ENCODE measurements at places on chromosomes 6 and 20. TPM values are rescaled to one million over a fixed set of nuclear protein-coding genes. Genes with fewer than 3 reads are reported as not detected.

DNA sequence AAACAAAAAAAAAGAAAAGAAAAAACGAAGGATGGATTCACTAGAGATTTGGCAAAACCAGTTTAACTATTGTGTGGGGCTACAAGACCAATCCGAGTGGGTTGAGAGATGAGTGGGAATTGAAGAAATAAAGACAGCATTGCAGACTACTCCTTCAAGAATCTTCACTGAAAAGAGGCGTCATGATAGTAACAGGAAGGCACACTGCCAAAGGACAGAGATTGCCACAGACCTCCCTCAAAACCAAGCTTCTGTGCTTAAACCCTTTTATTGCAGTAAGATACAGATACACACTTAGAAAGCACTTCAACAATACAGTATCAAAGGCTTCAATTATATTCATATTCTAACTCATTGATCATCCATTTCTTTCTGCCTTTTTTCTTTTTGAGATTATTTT, 103.9 kb downstream of the IPCEF1 start:
- no peak overlapping the region for H3K4me3 ChIP-seq
- no peak overlapping the region for H3K27ac ChIP-seq
- H3K27me3 ChIP-seq, result no peaks in the 10 kb centered on the region

- H3K36me3 ChIP-seq, result no peaks in the 10 kb centered on the region
- DNase-seq, result no peak
- H3K4me3 ChIP-seq, result no peak overlapping the region
- H3K27me3 ChIP-seq, result no peaks in the 10 kb centered on the region
- H3K4me1 ChIP-seq, result no peaks in the 10 kb centered on the region
Observed at GRCh38 chr6:157376706-157377230, 4.2 kb upstream of the ZDHHC14 start.

DNA sequence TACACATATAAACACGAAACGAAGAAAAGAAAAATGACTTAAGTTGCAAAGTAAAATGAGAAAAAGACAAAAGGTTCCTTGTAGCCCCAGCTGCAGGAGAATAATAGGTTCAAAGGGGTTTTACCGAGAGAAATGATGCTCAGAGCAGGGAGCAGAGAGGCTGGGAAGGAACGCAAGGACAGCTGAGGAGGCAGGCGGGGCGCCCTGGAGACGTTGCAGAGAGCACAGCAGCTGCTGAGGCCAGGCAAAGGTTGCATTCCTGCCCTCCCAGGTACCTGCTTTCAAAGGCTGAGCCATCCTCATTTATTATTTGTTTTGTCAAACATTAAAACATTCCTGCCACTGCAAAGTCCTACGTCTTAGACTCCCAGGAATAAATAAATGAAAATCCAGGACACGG, 16.2 kb upstream of the VAPB start:
- H3K27ac ChIP-seq, result no peak overlapping the region
- no peaks in the 10 kb centered on the region for H3K4me1 ChIP-seq
- peaks cover under 1% of the 10 kb centered on the region for H3K36me3 ChIP-seq
- no peak overlapping the region for H3K4me3 ChIP-seq

DNA sequence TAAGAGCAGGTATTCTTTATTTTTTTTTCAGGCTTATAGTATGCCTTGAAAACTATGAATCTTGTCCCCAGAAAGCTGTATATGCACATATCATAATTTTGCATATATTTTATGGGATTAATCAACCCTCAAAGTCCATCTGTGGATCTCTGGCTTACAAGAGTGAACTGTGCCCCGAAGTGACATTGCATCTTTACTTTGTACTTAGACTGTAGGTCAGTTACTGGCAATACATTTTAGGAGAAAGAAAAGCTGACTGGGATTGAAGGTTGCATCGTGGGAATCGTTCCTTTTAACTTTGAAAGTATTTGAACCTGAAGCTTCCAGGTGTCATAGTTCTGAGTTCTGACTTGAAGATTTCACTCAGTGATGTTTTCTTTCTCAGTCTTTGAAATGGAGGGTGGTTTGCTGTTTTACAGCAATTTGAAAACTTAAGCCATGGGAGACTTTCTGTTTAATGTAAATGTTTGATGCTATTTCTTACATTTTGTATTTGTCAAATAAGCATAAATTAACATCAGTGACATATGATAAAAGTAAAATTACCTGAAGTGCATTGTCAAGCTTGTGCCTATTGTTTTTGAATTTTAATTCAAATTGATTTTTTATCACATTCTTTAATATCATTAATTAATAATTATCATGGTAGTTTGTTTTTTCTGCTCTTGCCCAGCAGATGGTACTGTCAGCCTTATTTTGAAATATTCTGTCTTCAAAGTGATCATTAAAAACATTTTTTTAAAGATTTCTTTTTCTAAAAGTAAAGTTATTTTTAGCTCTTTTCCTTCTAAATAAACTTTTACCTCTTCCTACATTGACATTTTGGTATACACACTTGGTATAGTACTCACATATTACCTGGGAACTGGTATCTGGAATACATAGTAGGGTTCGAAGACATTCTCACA, 29.0 kb downstream of the L3MBTL3 start:
- DNase-seq, result no peak
- no peaks in the 10 kb centered on the region for H3K4me1 ChIP-seq
- H3K36me3 ChIP-seq, result peaks cover 25% of the 10 kb centered on the region
- no peak overlapping the region for H3K4me3 ChIP-seq
- H3K27ac ChIP-seq, result no peak overlapping the region

- DNase-seq, result no peak
- no peaks in the 10 kb centered on the region for H3K4me1 ChIP-seq
- no peak overlapping the region for H3K27ac ChIP-seq
- no peaks in the 10 kb centered on the region for H3K27me3 ChIP-seq
- no peak overlapping the region for H3K4me3 ChIP-seq
Observed at GRCh38 chr6:41092421-41093140, 19.8 kb downstream of the NFYA start.

- no peak overlapping the region for H3K27ac ChIP-seq
- H3K36me3 ChIP-seq, result no peaks in the 10 kb centered on the region
- H3K4me1 ChIP-seq, result peaks cover 14% of the 10 kb centered on the region
- no peak overlapping the region for H3K4me3 ChIP-seq
- DNase-seq, result no peak
Observed at GRCh38 chr6:136529710-136530109, 20.5 kb downstream of the MAP7 start.

- H3K36me3 ChIP-seq, result no peaks in the 10 kb centered on the region
- H3K27ac ChIP-seq, result no peak overlapping the region
- H3K4me3 ChIP-seq, result no peak overlapping the region
- no peaks in the 10 kb centered on the region for H3K27me3 ChIP-seq
- no peaks in the 10 kb centered on the region for H3K4me1 ChIP-seq
- no peak for DNase-seq
Observed at GRCh38 chr6:68776354-68776753, 141.3 kb downstream of the ADGRB3 start.

- peaks cover 35% of the 10 kb centered on the region for H3K36me3 ChIP-seq
- H3K27ac ChIP-seq, result no peak overlapping the region
- no peak for DNase-seq
- no peaks in the 10 kb centered on the region for H3K27me3 ChIP-seq
- H3K4me1 ChIP-seq, result peaks cover 5% of the 10 kb centered on the region
Observed at GRCh38 chr6:105320765-105321164, 82.1 kb downstream of the PREP start.

GRCh38 chr20:51712501-51713212, 55.5 kb downstream of the ATP9A start:
- H3K27ac ChIP-seq, result no peak overlapping the region
- H3K27me3 ChIP-seq, result no peaks in the 10 kb centered on the region
- H3K36me3 ChIP-seq, result peaks cover 7% of the 10 kb centered on the region

DNA sequence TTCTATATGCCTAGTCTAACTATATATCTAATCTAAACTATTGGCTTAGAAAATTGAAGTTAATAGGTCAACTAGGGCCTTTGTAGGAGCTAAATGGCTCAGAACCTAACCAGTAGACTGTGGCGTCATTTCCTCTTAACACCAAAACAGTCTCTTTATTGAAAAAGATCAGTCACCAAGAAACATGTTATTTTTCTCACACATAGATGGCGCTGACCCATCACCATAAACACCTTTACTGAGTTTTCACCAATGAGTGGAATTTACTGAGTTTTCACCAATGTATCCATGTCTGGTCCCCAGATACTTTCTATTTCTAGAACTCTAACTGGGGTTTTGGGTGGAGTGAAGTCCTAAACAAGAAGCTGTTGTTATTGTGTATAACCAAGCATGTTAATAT, 636.0 kb downstream of the BCKDHB start:
- no peaks in the 10 kb centered on the region for H3K36me3 ChIP-seq
- DNase-seq, result no peak
- no peaks in the 10 kb centered on the region for H3K27me3 ChIP-seq
- H3K27ac ChIP-seq, result no peak overlapping the region
- H3K4me3 ChIP-seq, result no peak overlapping the region
- H3K4me1 ChIP-seq, result no peaks in the 10 kb centered on the region

DNA sequence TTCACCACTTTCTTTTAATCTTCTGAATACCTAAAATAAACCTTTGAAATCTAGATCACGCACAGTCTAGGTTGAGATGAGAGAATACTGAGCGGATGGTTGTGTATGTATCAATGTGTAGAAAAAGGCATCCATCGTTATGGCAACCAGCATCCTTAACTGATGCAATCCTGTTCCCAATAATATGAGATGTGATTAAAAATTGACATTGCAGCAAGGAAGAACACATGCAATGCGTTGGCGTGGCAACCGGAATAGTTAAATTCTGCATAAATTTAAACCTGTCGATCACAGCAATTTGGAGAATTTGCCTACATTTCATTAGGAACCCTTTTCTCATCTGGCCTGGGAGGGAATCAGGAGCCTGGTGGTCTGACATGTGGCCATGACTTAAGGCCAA, 1.3 kb upstream of the L3MBTL1 start:
- peaks cover 18% of the 10 kb centered on the region for H3K27me3 ChIP-seq
- H3K36me3 ChIP-seq, result no peaks in the 10 kb centered on the region
- no peak overlapping the region for H3K4me3 ChIP-seq
- H3K4me1 ChIP-seq, result peaks cover 14% of the 10 kb centered on the region
- no peak overlapping the region for H3K27ac ChIP-seq
- no peak for DNase-seq

- DNase-seq, result no peak
- H3K4me3 ChIP-seq, result no peak overlapping the region
Observed at GRCh38 chr6:154800338-154800737, 67.1 kb downstream of the SCAF8 start.

DNA sequence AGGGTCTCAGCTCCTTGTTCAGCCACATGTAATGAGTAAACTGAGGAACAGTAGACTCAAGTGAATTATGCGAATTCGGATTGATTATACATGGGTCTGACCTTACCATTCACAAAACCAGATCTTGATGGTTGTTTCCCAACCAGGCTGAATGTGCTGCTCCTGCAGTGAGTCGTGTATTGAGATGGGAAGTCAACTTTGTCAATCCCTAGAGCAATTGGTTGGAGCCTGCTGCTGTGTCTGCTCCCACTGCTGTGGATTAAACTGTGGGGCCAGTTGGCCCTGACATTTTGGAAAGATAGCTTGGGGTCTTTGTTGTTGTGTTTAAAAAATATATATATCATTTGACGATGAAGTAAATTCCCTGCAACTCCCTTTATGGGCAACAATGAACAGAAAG, 23.9 kb downstream of the FAM50B start:
- no peaks in the 10 kb centered on the region for H3K36me3 ChIP-seq
- H3K4me3 ChIP-seq, result no peak overlapping the region
- peaks cover 8% of the 10 kb centered on the region for H3K4me1 ChIP-seq
- no peak overlapping the region for H3K27ac ChIP-seq
- no peak for DNase-seq

GRCh38 chr20:32646486-32646885, 27.3 kb downstream of the C20orf203 start:
- H3K36me3 ChIP-seq, result no peaks in the 10 kb centered on the region
- DNase-seq, result no peak
- no peak overlapping the region for H3K4me3 ChIP-seq
- H3K4me1 ChIP-seq, result no peaks in the 10 kb centered on the region

The TINAG gene
- total RNA-seq, result not detected

The TFAP2D gene
- total RNA-seq, result not detected

The SLC32A1 gene
- total RNA-seq, result not detected

The ZNF165 gene
- total RNA-seq, result 0.64 TPM

All from suprapubic skin (tissue), 4 donors.